ENCODE measurements at places on chromosomes 7 and 10.
A peak's percentile ranks its signal among the peaks of the same experiment; 100 is the strongest.

DNA sequence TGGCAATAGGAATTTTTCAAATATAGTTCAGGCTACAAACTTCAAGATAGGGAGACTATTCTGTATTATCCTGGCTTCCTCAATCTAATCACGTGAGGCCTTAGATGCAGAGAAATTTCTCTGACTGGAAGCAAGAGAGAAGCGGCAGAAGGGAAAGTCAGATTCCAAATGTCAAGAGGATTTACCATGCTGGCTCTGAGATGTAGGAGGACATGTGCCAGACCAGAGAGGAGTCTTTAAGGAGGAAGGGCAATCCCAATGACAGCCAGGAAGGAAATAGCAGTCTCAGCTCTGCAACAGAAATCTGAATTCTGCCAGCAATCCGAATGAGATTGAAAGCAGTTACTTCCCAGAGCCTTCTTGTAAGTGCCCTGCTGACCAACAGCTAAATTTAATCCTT lies 57.4 kb downstream of the NUTM2E start:
- DNase-seq: no peak

- no peak for DNase-seq
These were observed 94.9 kb upstream of the SKAP2 start for GRCh38 chr7:26959290-26959689.

GRCh38 chr10:95837356-95837776 lies 70.4 kb upstream of the CC2D2B start:
- DNase-seq: no peak

- DNase-seq: no peak
These were observed 153.5 kb upstream of the NFE2L3 start for GRCh38 chr7:25998499-25998898.

DNA sequence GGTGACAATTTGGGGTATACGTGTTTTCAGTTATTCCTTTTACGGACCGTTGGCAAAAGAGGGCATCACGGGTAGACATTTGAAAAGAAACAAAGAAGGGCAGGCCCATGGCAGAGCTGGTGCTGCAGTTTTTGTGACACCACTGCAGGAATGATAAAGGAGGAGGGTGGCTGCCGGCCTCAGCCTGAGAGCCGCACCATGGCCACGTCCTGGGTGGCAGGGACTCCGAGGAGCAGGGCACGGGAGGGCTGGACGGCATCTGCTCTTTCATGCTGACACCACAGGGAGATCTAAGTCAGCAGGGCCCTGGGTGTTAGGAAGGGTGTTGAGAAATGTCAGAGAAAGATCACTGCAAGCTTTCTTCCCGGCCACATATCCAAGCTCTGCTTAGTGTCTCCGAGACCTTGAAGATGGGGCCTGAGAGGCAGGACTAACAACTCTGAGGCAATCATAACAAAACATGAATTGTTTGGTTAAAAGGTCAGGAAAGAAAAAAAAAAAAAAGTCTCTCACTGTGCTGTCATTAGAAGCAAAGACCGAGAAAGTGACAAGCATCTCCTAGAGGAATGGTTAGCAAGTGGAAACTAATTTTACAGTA lies 36.6 kb downstream of the INSYN2A start:
- DNase-seq: no peak

GRCh38 chr7:8353991-8354390 lies 79.4 kb upstream of the NXPH1 start:
- DNase-seq: no peak

DNA sequence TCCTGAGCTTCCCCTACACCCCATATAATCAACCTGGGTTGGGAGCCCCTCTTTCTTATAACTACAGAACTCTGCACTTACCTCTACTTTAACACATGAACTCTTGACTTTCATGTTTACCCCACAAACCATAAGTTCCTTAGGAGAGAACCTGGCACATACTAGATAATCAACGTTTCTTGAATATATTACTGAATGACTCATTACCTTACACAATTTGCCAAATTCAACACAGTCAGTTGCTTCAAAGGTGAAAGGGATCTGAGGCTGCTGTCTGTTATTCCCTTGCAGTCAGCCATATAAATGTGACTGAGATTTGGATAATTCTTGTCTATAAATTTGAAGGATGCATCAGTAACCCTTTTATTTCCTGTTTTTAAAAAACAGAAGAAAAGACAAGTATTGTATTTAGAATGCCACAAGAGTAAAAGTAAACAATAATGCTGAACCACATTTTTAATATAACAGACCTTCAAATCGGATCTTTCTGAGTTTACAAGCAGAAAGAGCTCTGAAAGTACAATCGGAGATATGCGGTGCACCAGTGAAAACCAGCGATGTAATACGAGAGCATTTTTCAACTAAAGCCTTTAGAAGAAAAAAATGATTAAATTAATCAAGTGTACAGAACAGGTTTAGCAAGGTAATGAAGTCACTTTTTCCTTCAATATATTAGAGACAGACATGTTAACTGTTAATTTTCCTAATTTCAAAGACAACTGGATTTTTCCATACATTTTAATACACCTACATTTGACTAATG lies 29.5 kb upstream of the LRRC17 start:
- DNase-seq: no peak

DNA sequence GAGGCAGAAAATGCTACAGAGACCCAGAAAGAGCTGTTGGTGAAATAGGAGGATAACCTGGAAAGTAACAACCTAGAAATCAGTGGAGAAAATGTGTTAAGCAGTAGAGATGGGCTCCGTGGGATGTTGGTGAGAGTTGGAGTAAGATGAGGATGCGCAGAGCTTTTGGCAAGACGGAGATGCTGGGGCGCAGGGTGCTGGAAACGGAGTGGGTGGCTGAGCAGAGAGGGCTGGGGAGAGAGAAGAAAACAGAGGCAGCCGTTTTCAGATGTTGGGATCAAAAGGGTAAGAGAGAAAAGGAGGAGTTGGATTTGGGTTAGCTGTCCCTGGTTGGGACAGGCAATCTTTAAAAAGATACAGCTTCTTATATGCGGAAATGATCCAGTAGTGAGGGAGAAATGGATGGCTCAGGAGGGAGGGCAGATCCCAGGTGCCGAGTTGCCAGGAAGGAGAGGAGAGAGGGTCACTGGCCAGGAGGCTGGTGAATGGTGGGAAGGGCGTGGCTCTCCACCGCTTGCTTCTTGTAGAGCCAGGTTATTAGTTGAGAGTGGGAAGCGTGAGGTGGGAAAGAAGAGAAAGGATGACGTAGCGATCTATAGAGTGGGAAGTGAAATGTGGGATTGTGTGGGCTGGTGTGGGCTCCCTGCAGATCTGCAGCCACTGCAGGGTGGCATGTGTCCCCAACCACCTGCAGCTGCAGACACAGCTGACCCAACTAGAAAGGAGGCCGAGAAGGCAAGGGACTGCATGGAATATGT lies 182.2 kb upstream of the SVIL start:
- DNase-seq: no peak

- DNase-seq: no peak
These were observed 28.6 kb downstream of the BEND7 start for GRCh38 chr10:13500201-13500600.

DNA sequence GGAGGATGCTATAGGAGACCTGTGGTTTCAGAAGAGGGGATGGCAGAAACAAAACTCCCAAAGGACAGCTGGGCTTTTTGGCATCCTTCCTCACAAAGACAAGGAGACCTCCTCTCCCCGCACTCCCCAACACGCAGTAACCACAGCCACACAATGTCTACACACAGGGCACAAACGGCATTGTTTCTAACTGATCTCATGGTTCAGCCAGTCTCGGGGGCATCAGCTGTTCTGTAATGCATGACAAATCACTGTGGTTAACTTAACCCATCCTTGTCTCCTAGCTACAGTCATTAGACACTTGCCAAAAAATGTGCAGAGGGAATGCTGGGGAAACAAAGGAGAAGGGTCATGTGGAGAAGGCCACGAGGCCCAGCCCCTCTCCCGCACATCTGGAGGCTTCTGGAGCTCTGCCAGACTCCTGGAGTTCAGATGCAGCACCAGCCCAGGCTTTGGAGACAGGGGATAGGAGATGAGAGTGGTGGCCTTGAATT lies 7.6 kb upstream of the ADAMTS14 start:
- peak; percentile 99 for DNase-seq

- no peak for DNase-seq
These were observed 204.9 kb upstream of the SP8 start for GRCh38 chr7:20991544-20991943.

GRCh38 chr7:1458683-1459511 lies at the start of gene MICALL2:
MICALL2 (minus strand) TSS chr7:1459470; CDS start chr7:1459326, 144 bp downstream.
- peak; percentile 62 for DNase-seq

DNA sequence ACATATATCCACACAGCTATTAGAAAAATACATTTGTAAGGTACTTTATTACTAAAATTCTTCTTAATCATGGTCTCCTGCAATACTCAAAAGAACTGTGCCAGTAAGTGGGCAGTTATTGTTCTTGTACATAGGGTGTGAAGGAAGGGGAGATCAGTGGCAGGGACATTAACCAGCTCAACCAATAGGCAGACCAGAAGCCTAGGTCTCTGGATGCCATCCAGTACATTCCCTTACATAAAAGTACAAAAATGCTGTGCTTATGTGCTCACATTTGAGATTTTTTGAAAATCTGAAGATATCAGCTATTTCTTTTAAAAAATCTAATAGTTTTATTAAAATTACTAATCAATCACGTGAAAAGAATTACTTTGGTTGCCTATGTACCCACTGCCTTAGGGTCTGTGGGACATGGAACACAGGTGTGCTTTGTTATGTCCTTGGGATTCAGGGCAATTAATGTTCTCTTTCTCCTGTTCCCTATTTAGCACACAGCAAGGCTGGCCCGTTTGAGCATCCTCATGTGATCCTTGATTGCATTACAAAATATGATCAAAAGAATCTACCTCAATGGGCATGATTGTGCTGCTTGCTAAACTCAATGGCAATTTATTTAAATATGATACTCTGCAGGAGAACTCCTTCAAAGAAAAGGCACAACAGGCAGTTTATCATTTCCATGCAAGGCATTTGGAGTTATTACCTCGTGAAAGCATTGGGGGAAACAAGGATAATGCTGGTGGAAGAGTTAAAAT lies 22.7 kb downstream of the TWIST1 start:
- DNase-seq: no peak

DNA sequence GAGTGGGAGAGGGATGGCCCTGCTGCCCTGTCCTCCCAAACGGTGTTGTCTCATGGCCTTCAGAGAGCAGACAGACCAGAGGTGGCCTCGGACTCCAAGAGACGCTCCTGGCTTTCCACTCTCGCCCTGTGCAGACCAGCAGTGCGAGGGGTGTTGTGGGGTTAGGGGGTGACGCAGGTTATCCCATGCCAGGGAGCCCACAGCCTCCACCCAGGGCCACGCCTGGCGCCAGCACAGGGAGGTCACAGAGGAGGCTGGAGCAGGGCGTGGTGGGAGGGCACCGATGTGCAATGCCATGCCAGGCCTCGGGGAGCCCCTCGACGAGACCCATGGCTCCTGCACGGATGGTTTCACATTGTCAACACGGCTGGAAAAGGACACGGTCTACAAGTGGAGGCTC lies 52.1 kb downstream of the INPP5A start:
- no peak for DNase-seq

GRCh38 chr10:34473174-34474008 lies 341.7 kb downstream of the PARD3 start:
- no peak for DNase-seq

- DNase-seq: no peak
These were observed 93.1 kb upstream of the EFCAB10 start for GRCh38 chr7:105674200-105674920.

DNA sequence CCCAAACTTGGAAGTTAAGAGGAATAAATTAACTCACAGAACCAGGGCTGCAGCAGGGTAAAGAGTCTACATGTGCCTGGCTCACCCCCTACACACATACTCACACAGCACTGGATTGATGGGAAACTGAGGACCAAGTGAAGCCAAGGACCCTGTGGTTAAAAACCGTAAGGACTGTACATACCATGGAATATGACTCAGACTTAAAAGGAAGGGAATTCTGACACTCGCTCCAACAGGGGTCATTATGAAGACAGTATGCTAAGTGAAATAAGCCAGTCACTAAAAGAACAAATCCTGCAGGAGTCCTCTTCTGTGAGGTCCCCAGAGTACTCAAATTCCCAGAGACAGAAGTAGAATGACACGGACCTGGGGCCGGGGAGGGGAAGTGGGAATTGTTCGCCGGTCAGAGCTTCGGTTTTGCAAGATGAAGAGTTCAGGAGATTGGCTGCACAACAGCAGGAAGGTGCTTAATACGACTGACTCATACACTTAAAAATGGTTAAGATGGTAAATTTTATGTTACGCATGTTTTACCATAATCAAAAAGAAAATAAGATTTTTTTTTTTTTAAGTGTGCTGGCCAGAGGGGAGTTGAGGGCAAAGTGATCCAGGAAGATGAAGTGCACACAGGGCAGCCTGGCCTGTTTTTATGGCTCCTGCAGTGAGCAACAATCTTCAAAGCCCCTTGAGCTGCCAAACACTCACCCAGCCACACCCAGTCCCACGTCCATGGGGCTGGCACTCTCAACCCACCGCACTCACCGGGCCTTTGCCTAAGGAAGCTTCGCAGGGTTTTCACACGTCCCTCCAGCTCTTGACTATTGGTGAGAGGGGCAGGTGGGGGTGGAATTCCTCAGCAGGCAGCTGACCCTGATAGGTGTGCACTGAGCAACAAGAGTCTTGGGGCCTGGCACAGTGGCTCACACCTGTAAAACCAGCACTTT lies 26.4 kb downstream of the DRGX start:
- DNase-seq: no peak

DNA sequence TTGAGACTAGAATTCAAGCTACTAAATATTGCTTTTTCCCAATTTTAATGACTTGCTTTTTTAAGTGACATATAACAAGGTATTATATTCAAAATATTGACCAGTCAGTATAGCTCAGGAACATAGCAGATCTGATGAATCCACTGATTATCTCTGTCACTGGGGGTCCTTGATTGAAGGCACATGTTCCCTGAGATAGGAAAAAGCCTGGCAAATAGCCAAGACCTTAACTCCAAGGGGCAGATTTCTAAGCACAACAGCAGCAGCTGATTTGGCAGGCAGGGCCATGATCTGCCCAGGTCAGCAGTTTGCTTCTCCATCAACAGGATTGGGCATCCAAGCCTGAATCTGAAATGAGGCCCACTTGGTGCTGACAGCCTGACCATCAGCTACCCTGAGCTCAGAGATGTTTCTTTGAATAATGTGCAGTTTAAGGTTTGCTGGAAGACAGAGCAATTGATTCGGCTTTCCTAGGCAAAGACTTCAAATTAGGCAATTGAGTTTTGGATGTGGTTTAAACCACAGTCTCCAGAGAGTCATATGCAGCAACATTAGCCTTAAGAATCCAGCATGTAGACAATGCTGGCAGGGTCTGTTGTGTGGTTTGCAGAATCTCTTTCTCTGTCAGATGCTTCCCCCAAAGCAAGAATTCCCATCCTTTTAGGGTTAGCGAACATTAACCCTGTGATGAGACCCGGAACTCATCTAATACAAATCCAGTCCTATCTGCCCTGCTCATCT lies 352.6 kb downstream of the ADRA2A start:
- no peak for DNase-seq

GRCh38 chr10:114823077-114823463 lies 1.5 kb downstream of the FHIP2A start:
- DNase-seq: no peak

All from HFF-Myc (cell line).